Eye (tissue), 1 donor: ENCODE measurements at places on chromosomes 1 and 21.

DNA sequence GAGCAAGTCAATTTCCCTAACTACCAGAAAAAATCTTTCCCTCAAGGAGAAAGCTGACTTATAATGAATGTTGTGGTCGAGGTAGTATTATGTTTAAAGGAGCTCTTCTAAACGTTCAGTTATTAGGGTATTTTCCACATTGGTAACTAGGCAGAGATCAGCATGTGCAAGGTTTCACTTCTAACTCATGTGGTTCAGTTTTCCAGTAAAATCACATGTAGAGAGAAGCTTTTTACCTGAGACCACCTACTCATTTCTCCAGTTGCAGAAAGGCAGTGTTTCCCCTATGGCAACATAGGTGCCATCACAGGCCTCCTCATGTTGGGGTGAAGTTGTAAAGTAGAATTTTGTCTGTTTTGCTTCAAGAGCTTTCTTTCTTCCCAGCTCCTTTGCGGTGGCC, 23.7 kb downstream of the IL23R start:
- no peak for DNase-seq

DNA sequence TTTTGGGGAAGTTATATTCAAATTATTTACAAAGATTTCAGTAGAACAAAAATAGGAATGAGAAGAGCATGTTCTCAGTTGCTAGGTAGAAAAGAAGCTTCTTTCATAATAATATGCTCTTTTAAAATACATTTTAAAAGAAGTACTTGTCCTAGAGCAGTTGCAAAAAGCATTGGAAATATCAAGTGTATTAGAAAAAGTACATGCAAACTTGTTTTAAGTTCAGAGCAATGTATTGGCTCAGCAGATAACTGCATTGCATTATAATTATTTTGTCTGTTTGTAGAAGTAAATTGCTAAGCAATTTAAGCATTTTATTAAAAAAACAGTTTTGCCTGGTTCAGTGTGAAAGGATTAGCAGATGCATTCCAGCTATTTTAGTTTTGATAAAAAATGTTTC, 806.4 kb downstream of the USP25 start:
- no peak for DNase-seq

DNA sequence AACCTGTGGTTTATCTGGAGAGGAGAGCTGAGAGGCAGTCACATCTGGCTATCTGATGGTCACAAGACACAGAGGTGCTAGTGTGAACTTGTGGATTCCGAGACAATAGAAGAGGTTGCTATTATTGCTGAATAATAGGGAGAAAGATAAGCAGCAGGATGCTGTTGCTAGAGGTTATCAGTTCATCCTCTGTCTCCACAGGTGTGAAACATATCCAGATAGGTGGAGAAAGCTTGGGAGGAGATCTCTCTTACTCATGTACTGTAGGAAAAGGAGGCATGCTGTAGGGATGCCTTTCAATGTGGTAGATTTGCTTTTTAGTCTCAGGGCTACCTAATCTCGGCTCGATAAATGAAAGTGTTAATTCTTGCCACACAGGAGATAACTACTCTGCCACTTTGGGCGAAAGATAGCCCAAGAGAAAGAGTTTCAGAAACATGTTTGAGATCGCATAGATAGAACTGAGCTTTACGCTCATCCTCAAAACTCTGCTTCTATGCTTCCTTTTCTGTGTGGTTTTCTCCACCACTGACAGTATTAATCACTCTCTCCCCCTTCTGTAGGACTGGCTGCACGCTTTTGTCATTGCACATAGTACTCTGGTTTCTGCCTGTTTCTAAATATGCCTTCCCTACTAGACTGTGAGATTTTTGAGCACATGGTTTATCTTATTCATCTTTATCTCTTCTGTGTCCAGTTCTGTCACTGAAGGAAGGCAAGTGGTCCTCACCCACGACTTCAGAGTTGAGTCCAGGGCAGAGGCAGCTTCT, 36.7 kb upstream of the PLXNA2 start:
- no peak for DNase-seq

- no peak for DNase-seq
Measured at GRCh38 chr1:224170343-224170742, 12.7 kb upstream of the DEGS1 start.

GRCh38 chr1:228555074-228555994, 68.2 kb downstream of the RNF187 start:
- DNase-seq, result no peak

GRCh38 chr1:229440851-229441537, 7.1 kb upstream of the ACTA1 start:
- no peak for DNase-seq

GRCh38 chr21:16154951-16155635, 425.3 kb downstream of the USP25 start:
- no peak for DNase-seq

DNA sequence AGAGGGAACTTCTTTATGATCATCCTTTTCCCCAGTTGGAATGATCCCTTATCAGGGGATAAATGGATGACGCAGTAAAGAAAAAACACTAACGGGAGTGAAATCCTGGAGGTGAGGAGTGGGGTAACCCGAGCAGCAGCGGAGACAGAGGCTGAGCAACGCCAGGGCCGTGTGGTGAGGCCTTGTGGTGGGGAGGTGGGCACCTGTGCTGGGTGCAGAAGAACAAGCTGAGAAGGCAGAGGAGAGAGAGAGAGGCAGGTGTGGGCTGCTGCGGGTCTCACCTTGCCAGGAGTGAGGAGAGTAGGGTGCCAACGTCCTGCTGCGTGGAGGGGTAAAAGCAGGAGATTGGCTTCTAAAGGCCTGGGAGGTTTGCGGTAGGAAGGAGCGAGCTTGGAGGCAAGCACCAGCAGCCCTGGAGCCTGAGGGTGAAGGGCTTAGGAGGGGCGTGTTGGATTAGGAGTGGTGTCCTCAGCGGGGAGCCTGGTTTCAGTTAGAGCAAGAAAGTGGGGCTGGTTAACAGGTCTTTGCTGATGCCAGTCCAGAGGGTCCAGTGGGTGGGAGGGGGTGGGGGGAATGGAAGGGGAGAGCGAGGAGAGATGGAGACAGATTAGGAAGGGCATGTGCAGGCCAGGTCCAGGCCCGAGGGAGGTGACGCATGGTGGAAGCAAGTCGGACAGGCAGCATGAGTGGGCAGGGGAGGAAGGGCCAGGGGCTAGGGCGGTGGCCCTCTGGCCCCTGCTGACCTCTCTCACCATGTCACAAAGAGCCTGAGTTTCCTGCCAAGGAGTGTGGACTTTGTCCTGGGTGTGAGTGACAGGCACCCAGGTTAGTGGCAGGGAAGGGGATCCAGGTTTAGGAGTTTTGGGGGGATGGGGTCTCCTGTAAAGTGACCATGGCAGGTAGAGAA, 36.7 kb upstream of the LHX4 start:
- no peak for DNase-seq

GRCh38 chr1:245283001-245283400, 128.2 kb downstream of the KIF26B start:
- no peak for DNase-seq

DNA sequence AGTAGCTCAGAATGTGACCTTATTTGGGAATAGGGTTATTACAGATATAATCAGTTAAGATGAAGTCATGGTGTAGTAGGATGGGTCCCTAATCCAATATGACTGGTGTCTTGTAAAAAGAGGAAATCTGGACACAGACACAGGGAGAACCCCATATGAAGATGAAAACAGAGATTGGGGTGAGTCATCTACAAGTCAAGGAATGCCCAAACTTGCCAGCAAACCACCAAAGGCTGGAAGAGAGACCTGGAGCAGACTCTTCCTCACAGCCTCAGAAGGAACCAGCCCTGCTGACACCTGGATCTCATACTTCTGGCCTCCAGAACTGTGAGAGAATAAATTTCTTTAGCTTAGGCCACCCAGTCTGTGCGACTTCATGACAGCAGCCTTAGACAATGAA, 29.9 kb downstream of the KRTAP19-8 start:
- DNase-seq, result no peak

DNA sequence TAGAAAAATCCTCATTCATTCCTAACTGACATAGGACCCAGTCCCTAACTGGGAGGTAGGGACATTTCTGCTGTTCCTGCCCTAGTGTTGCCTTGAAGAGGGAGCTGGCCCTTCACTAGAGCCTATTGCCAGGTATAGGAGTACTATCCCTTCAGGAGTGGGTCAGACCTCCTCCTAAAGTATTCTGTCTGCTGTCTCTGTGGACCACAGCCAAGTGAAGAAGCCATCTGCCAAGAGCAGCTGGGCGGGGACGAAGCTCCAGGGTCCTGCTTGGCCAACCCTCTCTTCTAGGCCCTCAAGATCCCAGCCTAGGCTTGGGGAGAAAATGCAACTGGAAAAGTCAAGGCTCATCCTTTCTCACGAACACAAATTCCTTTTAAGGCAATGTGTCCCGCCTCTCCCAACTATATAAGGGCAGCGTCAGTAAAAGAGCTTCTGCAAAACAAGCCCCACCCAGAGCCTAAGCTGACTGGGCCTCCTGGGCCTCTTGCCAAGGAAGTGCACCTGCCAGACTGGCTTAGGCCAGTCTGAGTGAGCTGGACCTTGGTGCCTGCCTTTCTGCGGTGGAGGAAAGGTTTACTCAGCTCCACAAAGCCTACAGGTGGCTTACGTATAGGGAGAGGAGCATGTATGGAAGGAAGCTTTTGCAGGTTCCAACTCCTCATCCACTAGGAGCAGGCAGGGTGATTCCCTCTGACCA, 638 bp upstream of the TUFT1 start:
- no peak for DNase-seq
